ENCODE measurements at places on chromosomes 2 and 18.

- DNase-seq = no peak
These were observed 676.4 kb upstream of the CHAC2 start for GRCh38 chr2:53091183-53091582.

- DNase-seq = no peak
These were observed 545 bp downstream of the MPP4 start for GRCh38 chr2:201697899-201698298.

- DNase-seq = no peak
These were observed 78.4 kb upstream of the MC2R start for GRCh38 chr18:13993730-13994129.

- DNase-seq = no peak
These were observed 14.9 kb upstream of the ZNF385B start for GRCh38 chr2:179876266-179876665.

DNA sequence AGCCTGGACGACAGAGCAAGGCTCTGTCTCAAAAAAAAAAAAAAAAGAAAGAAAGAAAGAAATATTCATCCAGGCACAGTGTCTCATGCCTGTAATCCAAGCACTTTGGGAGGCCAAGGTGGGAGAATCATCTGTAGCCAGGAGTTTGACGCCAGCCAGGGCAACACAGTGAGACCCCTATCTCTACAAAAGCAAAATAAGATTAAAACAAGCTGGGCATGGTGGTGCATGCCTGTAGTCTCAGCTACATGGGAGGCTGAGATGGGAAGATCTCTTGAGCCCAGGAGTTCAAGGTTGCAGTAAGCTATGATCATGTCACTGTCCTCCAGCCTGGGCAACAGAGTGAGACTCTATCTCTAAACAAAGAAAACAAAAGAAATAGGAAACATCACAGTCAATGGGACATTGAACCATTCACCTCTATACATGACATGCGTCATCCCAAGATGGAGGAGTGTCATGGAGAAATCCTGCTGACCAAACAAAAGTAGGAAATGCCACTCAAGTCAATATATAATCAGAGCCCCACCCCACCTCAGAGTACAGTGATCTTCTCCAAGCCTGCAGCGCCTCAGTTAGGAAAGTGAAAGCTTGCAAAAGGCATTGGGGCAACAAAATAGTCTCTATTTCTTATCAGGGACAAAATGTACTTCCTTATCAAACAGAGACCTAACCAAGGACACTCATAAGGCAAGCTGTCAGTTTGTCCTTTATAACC, 9.8 kb downstream of the FEV start:
- no peak for DNase-seq

DNA sequence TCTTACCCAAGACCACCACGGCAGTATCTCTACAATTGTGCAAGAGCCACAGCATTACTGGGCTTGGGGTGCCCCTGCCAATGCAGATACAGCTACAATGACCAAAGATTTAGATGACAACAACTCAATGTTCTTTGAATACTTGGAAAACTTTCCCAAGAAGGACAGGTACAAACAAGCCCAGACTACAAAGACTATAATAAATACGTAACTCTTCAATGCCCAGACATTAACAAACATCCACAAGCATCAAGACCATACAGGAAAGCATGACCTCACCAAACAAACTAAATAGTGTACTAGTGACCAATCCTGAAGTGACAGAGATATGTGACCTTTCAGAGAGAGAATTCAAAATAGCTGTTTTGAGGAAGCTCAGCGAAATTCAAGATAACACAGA, 62.8 kb downstream of the ICA1L start:
- DNase-seq = no peak

- no peak for DNase-seq
These were observed 36.6 kb downstream of the POMC start for GRCh38 chr2:25131567-25132298.

- no peak for DNase-seq
These were observed 56.4 kb upstream of the OTOS start for GRCh38 chr2:240196716-240197461.

GRCh38 chr2:145874466-145874865, 1354.5 kb upstream of the ZEB2 start:
- DNase-seq = no peak

GRCh38 chr2:144374163-144374661, 145.7 kb downstream of the ZEB2 start:
- no peak for DNase-seq

DNA sequence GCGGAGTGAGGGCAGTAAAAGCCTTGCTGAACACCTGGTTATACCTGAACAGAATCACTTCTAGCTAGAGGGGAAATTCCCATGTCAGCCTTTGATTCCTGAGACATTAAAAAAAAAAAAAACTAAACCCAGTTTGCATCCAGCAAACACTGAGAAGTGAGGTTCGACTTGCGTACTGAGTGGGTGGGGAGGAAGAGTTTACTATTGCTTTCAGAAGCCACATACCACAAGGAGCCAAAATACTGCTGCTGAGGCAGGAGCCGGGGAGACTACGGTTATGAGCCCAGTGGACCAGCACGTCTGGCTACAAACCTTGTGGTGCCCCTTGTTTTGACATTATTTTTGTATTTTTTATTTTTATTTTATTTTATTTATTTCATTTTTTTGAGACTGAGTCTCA, 2.7 kb downstream of the COLEC11 start:
- DNase-seq = no peak

Measured in NCI-H2081 treated with DMSO at 0.1 percent for 48 hours (cell line).